AG04450 (cell line): ENCODE measurements at places on chromosomes 5 and 9.

DNA sequence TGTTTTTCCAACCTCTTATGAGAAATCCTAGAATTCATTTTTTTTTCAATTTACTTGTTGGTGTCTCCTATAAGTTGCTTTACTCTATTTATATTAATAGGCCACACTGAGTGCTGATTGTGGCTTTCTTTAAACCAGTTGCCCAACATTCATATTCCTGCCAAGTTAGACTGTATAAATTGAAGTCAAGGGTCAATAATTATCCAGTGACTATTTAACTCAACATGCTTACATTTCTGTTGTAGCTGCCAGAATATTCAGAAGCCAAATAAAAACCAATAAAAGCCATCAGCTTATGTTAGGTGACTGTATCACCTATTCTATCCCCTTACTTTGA is 169.0 kb downstream of the PTPRD start:
- no peak for DNase-seq

DNA sequence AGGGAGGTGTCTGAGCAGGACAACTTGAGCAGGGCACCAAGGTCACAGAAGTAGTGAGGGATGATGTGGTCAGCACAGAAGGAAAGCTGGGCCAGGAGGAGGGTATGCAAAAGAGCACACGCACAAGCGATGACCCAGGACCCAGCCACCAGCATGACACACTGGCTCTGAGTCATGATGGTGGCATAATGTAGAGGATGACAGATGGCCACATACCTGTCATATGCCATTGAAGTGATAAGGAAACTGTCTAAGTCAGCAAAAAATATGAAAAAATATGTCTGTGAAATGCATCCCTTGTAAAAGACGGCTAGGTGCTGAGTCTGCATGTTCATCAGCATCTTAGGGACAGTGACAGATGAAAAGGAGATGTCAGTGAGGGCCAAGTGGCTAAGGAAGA is 380 bp downstream of the OR1J1 start:
- no peak for DNase-seq

- no peak for DNase-seq
These were observed 16.8 kb upstream of the CTSL start for GRCh38 chr9:87708986-87709728.

DNA sequence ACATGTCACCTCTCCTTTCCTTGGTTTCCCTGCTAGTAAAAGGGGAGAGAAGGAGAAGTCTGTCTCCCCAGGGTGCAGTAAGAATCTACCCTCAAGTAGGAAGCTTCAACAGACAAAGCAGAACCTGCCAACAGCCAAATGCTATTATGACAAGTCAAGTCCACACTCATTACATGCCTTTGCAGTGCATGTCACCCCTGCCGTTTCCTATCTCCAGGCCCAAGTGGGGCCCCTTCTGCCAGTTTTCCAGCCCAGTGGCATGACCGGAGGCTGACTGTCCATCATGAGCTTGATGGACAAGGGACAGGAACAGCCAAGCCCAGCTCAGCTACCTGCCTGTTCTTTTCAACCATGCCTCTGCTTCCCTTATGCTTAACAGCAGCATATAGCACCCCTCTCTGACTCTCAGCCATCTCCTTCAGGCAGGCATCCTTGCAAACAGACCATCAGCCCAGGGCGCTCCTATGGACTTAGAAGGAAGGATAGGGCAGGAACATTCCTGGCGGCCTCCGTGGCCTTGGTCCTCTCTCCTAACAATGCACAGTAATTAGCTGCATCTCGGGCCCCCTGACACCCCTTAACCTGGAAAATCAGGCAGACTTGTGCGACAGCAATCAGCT is 107.2 kb upstream of the RAD23B start:
- DNase-seq = no peak

DNA sequence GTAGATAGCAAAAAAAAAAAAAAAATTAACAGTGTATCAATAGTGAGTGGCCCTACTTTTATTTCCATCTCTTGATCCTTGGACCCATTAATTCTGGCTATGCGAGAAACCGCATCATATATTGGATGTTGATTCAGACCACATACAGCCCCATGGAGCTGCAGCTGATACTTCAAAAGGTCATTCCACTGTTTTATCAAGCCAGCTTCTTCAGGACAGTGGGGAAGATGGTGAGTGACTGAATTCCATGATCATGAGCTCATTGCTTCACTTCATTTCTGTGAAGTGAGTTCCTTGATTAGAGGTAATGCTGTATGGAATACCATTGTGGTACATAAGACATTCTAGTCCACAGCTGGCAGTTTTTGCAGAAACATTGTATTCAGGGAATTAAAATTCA is 222.9 kb upstream of the MEF2C start:
- no peak for DNase-seq

- DNase-seq = no peak
These were observed 299.4 kb downstream of the ZSWIM6 start for GRCh38 chr5:61631438-61631941.

DNA sequence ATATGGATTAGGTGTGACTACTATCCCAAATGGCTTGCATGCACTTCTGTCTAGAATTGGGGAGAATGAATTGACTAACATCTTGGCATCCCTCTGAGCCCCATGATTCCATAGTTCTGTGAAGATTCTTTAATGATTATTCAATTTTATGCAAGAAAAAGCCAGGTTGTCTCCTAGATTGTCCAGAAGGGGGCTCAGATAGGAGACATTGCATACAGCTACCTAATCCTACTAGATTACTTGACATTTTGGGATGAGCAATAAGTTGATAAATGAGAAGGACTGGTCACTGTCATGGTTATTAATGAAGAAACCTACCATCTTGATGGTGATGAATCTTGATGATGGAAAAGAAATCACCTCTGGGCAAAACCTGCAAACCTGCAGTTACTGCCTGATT is 117.0 kb downstream of the CARTPT start:
- no peak for DNase-seq

DNA sequence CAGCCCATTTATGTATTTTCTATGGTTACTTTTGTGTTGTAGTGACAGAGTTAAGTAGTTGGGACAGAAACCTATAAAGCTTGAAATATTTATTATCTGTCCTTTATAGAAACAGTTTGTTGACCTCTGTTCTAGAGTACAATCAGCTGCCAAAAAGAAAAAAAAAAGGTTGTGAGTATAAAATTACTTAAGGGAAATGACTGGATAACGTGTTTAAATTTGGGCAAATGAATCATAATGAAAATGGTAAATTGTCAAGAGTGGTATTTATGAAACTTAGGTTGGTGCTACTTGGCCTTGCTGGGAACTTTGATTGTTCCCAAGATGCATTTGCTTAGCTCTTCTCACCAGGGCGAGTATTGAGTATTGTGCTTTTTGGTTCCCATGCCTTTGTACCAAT is 70.2 kb upstream of the IL6ST start:
- DNase-seq = no peak

GRCh38 chr5:91223886-91224285 is 159.2 kb downstream of the ARRDC3 start:
- no peak for DNase-seq

- DNase-seq = no peak
These were observed 19.6 kb downstream of the ROR2 start for GRCh38 chr9:91930475-91930874.

DNA sequence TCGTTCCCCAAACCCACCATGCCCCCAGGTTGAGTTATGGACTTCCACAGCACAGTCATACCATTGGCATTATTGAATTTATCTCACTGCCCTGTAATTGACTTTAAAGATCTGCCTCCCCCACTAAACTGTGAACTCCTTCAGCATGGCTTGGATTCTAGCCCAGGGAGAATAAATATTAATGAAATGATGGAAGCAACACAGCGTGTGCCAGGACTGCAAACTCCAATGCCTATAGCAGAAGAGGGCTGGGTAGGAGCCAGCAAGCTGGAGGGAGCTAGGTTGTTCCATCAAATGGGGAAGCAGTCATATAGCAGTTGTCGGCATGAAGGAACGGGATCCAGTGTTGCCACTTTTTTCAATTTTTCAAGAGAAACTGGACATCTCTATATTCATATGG is 69.0 kb upstream of the MSX2 start:
- no peak for DNase-seq
